ENCODE measurements at places on chromosomes 4 and X. TPM values are rescaled to one million over a fixed set of nuclear protein-coding genes. Genes with fewer than 3 reads are reported as not detected.

Gene ADH1C
- total RNA-seq: 4.7 TPM

DNA sequence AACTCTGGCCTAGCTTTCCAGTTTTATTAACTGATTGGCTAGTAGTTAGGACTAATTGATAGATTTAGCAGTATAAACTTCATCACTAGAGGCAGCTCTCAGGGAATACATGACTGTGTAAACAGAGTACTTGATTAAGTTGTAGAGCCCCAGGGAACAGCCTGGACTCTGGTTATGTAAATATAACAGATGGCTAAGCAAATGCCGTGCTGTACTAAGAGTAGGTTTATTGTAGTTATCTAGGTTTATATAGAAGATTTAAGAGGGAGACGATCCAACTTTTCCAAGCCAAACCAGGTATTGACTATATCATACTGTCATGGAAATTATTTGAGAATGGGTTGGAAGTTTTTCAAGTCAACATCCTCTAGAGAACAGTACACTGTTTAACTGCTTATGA, 463.4 kb upstream of the GRID2 start:
- no peak for DNase-seq

Gene P2RY4
- total RNA-seq: 0.41 TPM

GRCh38 chrX:55220119-55220794, at the start of gene PAGE5:
Gene PAGE5 (plus strand): TSS chrX:55220346. CDS start chrX:55221383, 1,037 bp downstream.
- DNase-seq: no peak

DNA sequence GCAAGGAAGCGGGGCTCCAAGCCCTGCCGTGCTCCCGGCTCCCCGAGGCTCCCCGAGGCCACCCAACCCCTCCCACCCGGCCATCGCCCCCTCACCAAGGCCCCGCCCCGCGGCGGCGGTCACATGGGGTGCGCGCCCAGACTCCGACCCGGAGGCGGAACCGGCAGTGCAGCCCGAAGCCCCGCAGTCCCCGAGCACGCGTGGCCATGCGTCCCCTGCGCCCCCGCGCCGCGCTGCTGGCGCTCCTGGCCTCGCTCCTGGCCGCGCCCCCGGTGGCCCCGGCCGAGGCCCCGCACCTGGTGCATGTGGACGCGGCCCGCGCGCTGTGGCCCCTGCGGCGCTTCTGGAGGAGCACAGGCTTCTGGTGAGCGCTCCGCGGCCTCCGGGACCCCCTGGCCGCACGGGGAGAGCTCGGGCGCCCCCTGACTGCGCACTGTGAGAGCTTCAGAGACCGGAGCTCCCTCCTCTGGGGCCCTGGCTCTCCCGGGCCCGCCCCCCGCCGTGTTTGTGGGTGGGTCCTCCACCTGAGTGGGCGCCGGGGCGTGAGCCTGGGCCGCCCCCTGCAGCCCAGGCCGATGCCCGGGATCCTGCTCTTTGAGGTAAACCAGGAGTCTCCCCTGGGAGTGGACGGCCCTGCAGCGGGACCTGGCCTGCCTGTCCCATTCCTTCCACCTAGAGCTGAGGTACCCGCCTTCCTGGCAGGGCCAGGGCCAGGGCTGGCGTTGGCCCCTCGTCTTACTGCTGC, at the start of gene IDUA:
Gene IDUA (plus strand): TSS at position 166 of the 745 bp plus-strand sequence. CDS start 41 bp downstream, at position 207.
- DNase-seq: peak; percentile 71

DNA sequence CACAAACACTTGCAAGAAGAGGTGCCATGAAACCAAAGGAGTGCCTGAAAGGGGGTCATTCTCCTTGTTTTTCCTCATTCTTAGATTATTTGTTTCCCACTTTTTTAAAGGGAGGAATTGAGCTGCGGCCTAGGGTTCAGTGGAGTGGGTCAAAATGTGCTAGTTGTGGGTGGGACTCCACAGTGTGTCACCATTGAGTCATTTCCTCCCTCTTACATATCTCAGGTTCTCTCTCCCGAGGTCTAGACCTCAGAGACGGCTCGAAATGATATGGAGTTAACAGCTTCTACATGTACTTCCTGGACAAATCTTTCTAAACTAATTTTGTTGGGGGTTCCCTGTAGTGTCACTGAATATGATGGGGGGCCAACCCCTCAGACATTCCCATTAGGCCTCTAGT, 328.4 kb upstream of the SPANXN1 start:
- DNase-seq: no peak

Gene SLC26A1
- 0.07 TPM for total RNA-seq

- DNase-seq: no peak
Observed at GRCh38 chr4:6782846-6783110, 251 bp downstream of the KIAA0232 start.

GRCh38 chrX:40142417-40142816, 44.7 kb upstream of the BCOR start:
- no peak for DNase-seq

GRCh38 chrX:110944751-110945675, 149.4 kb upstream of the CHRDL1 start:
- DNase-seq: no peak

GRCh38 chr4:151797853-151798252, 37.0 kb upstream of the GATB start:
- no peak for DNase-seq

Gene UGT2A1
- total RNA-seq: not detected

Gene ITIH6
- total RNA-seq: not detected

DNA sequence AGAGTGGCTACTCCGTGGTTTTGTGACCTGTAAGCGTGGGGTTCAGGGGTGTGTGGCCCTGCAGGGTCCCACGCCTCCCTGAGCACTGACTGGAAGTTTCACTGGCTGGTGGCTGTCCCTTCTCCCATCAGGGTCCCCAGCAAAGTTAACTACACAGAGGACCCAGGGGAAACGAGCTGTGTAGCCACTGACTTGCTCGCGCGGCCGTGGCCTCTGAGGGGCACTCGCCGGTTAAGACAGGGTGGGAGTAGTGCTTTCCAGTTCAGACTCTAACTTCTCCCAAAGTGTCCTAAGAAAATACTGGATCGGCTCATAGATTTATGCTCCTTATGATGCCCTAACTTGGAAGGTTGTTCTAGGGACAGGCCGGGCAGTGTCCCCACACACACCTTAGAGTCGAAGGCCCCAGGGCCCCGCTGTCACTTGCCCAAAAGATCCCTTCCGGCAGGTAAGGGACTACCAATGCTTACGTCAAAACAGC, 28.2 kb downstream of the NELFA start:
- no peak for DNase-seq

- no peak for DNase-seq
Observed at GRCh38 chrX:153642051-153642654, 4.8 kb upstream of the DUSP9 start.

GRCh38 chrX:20487227-20487626, 220.5 kb upstream of the RPS6KA3 start:
- no peak for DNase-seq

Gene USP26
- not detected for total RNA-seq

Gene LUZP4
- not detected for total RNA-seq

Gene UGT2B17
- not detected for total RNA-seq

- no peak for DNase-seq
Observed at GRCh38 chr4:74258963-74259362, 49.3 kb upstream of the EPGN start.

- no peak for DNase-seq
Observed at GRCh38 chr4:166143227-166143626, 270.2 kb downstream of the TLL1 start.

- no peak for DNase-seq
Observed at GRCh38 chr4:87056881-87057280, 122.1 kb downstream of the AFF1 start.

Gene CFAP299
- not detected for total RNA-seq

- no peak for DNase-seq
Observed at GRCh38 chrX:50877310-50877709, 33.2 kb upstream of the BMP15 start.

GRCh38 chrX:104522386-104522785, 43.6 kb upstream of the IL1RAPL2 start:
- DNase-seq: no peak

DNA sequence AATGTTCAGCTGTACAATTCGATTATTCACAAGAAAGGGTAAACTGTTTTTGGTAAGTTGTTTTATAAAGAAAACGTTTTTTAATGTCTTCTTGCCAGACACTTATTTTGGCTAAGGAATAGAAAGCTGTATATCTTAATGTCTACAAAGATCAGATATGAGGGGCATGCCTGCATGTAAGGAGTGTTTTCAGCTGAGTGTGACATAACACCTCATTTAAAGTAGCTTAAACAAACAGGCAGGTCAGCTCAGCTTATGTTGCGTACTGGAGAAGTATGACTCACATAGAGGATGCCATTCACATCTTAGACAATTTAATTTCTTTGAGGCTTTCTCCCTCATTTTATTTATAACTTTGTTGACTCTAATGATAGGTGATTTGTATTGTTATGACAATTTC, 30.4 kb downstream of the LAMTOR3 start:
- peak; percentile 34 for DNase-seq

DNA sequence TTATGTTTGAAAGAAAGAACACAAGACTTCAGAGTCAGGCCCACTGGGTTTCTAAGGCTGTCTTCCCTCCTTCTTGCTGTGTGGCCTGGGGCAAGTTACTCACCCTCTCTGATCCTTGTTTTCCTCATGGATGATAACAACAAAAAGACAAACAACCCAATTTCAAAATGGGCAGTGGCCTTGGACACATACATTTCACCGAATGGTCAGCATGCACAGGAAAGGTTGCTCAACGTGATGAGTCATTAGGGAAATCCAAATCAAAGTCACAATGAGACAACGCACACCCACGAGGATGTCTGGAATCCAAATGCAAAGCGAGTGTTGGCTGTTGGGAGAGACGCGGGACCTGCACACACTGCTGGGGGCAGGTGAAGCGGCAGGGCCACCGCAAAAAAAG, 50.8 kb upstream of the PPP2R2C start:
- no peak for DNase-seq

GRCh38 chr4:150315691-150316090, 237.4 kb downstream of the DCLK2 start:
- no peak for DNase-seq

- DNase-seq: no peak
Observed at GRCh38 chr4:148573296-148573695, 131.1 kb upstream of the NR3C2 start.

DNA sequence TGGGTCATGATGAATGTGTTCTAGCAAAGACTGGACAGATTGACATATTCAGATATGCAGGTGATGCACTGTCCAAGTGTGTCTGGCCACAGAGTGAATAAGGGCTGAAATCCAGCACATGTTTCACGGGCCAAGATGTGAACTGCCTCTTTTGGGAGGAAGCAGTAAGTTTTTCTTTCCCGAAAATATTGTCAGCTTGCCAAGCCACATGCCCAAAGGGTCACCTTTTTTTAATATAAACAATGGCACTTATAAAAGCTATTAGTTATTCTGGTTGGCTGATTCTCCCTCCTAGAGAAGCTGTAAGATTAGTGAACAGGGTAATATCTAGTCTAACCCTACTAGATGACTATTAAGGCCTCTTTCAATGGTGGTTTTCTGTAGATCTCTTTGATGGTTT, 1.5 kb upstream of the EDNRA start:
- DNase-seq: no peak

- DNase-seq: no peak
Observed at GRCh38 chr4:2413821-2414610, 4.4 kb downstream of the ZFYVE28 start.

- no peak for DNase-seq
Observed at GRCh38 chrX:28126886-28127285, 145.6 kb upstream of the DCAF8L1 start.

Gene CD38
- 4.6 TPM for total RNA-seq

- DNase-seq: no peak
Observed at GRCh38 chr4:53100501-53101190, 238.5 kb downstream of the RASL11B start.

Gene EXOC1L
- total RNA-seq: not detected

Gene SPARCL1
- 1,223 TPM for total RNA-seq

Gene CPZ
- 8.9 TPM for total RNA-seq

DNA sequence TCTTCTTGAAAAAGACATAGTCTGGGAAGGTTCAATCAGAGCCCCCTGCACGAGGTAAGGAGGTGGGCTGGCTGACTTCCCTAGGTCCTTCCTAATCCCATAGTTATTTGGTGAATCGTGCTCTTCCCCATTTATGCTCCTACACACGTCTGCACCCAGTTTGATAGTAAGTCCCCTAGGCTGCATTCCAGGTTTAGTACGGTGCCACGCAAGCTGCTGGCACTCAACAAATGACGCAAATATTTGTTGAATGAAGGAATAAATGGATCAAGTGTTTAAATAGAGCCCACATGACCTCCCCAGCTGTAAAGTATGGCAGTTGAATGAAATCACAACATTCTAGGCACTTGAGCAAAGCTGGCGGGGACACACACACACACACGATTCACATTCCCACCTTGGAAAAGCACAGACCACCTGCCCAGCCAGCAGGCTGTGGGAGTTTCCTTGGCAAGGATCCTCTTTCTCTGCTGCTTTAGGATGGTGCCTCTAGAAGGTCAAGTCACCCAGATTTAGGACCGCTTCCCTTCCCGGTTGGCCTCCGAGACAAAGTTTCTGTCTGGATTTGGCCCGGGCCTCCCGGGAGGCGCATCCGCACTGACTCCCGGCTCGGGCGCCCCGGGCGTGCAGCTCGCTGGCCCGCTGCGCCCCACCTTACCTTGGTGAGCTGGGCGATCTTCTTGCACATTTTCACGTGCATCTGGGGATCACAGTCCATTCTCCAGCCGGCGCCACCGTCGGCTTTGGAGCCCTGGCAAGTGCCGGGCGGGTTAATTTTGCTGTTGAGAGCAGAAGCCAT, 721 bp downstream of the FAM184B start:
- no peak for DNase-seq

Gene NEIL3
- total RNA-seq: not detected

GRCh38 chr4:56184214-56184613, 203.1 kb downstream of the AASDH start:
- DNase-seq: no peak

GRCh38 chr4:176191974-176192373, 3.4 kb downstream of the SPATA4 start:
- no peak for DNase-seq

Gene PAK3
- 20.2 TPM for total RNA-seq

Gene PTPN13
- total RNA-seq: 24.3 TPM

Data from uterus (tissue), 4 donors.